ENCODE measurements at places on chromosomes 12 and 14.

- no peak for DNase-seq
These were observed 15.2 kb downstream of the FBXO33 start for GRCh38 chr14:39417014-39417413.

GRCh38 chr14:52265253-52265652 lies 2.2 kb upstream of the PTGDR start:
- DNase-seq = no peak

- DNase-seq = no peak
These were observed 2.8 kb upstream of the CD4 start for GRCh38 chr12:6786416-6787094.

GRCh38 chr14:67881225-67881624 lies 61.6 kb downstream of the RAD51B start:
- no peak for DNase-seq

- DNase-seq = no peak
These were observed 37.9 kb downstream of the ISCA2 start for GRCh38 chr14:74531467-74531866.

DNA sequence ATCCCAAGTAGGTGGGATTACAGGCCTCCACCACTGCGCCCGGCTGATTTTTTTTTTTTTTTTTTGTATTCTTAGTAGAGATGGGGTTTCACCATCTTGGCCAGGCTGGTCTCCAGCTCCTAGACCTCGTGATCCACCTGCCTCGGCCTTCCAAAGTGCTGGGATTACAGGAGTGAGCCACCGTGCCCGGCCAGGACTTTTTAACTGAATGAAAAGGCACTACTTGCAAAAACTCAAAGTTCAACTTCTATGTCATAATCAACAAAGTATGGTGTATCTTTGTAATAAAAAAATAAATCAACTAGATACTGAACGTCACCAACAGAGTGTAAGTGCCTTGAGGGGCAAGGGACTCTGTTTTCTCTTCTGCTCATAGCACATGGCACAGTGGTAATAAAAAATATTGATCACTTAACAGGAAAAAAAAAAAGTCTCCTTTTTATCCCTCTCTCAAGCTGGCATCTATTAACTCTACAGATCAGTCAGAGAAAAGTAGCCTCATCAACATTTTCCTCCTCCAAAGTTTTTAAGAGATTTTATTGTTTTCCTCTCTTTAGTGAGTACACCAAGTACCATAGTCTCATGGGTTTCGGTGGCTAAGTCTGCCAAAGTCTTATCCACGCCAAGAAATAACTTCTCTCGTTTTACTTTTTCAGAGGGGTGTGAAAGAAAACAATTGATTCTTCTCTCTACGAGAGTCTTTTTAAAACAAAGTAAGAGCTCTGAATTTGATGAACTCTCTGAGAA lies 10.6 kb upstream of the FOXN3 start:
- DNase-seq = no peak

- no peak for DNase-seq
These were observed 46.3 kb upstream of the LRTM2 start for GRCh38 chr12:1773937-1774655.

GRCh38 chr12:88552610-88553079 lies 27.6 kb downstream of the KITLG start:
- no peak for DNase-seq

DNA sequence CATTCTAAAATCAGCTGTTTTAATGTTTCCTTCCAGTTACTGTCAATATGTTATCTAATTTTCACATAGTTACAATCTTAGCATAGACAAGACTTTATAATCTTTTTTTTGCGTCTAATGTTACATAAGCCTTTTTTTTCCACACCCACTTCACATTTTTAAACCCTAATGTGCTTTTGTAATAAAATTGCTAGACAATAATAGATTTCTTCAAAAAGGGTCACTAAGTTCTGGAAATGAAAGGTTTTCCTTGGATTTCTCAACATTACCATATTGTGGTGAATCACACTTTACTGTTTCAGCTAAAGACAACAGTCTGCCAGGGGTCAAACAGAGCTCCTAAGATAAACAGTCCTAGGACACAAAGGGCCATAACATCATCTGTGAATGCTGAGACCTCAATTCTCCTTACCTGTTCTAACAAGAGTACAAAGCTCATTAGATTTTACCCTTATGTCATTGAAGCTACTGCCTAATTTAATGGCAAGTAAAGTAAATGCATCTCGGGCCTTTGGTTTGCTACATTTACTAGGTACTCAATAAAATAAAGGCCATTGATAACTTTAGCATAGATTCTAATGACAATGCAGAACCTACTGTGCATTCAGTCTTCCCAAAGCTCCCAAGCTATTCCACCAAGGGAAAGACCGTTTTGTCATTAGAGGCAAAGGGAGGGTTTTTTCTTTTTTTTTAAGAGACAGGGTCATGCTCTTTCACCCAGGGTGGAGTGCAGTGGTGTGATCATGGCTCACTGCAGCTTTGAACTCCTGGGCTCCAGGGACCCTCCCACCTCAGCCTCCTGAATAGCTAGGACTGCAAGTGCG lies 111.2 kb upstream of the SLC38A2 start:
- DNase-seq = no peak

GRCh38 chr12:82804601-82805000 lies 117.9 kb downstream of the TMTC2 start:
- no peak for DNase-seq

DNA sequence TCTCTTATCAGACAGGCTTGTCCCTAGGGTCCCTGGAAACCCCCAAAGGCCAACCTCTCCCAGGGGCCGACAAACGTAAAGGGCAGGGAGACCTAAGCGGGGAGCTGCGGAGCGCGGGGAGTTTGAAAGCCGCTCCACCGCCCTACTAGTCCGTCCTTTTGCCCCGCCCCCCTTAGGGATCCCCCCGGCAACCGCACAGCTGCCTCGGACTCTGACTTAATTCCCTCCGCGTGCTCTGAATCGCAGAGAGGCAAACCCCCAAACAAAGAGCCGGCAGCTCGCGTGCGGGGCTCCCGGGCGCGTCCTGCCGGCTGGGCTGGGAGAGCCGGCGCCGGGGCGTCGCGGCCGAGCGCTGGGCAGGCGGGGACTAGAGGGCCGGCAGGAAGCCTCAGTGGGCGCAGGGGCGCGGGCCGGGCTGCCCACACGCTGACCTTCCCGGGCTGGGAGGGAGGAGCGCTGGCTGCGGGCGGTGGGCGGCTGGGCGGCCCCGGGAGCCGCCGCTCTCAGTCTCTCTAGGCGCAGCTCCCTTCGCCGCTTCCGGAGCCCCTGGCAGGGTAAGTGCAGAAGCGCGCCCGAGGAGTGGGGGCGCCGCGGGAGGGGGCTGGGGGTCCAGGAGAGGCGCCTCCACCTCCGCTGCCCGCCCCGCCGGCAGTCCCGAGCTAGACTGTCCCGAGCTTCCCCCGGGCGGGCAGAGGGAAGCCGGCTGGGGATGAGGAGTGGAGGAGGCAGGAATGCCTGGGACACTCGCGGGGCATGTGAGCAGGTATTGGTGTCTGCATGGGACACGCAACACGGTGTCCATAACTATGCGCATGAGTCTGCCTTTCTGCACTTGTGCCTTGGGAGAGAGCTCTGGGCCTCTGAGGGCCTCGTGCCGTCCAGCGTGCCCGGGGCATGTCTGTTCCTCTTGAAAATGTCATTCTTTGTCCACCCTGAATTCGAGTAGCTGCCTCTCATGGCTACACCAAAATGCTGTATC lies at the start of gene TSPAN11:
TSPAN11 (plus strand) TSS at position 506 of the 979 bp plus-strand sequence. CDS start 27,244 bp downstream, outside the sequence.
- DNase-seq = peak; percentile 69

DNA sequence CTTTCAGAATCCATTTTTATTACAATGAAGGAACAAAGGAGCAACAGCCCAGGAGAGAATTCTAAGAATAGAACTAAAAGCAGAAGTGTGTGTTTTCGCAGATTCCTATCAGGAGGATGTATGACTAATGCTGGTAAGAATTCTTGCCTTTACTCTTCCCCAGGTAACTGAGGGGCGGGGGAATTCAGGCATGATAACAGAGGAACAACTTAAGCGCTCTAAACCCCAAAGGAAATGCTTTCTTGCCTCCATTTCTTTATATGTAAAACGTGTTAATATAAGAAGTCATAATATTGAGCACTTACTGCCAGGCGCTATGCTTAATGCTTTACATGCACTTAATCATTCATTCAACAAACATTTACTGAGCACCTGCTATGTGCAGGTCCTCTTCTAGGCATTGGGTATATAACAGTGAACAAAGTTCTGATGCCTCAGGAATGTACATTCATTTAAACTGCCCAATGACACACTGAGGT lies 4.5 kb downstream of the HCAR1 start:
- no peak for DNase-seq

DNA sequence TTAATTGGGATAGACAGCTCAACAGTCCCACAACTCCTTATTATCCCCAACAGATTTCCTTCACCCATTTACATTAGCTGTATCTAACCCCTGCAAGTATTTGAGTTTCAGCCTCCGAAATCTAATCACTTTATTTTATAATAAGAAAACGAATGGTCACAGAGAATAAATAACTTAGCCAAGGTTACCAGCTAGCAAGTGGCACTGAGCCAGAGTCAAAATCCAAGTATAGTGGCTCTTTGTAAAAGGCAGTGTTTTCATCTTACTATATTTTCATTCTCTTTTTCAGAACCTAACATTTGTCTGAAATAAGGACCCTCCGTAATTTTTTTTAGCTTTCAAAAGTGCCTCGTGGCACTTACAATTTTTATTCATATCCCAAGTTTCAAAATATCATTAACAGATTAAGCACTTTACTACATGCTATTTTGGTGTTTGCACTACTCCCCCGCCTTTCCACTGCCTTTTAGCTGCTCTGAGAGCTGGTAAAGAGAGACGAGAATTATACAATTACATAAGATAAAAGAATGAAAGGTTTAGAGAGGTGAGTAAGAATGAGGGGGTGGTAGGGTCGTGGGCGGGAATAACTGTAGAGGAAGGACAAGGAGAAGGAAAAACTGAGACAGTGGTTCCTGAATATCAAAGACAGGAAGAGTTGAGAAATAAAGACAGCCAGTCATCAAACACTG lies 3.7 kb upstream of the USP15 start:
- no peak for DNase-seq

GRCh38 chr12:120903412-120904196 lies 554 bp downstream of the SPPL3 start:
- peak; percentile 75 for DNase-seq

DNA sequence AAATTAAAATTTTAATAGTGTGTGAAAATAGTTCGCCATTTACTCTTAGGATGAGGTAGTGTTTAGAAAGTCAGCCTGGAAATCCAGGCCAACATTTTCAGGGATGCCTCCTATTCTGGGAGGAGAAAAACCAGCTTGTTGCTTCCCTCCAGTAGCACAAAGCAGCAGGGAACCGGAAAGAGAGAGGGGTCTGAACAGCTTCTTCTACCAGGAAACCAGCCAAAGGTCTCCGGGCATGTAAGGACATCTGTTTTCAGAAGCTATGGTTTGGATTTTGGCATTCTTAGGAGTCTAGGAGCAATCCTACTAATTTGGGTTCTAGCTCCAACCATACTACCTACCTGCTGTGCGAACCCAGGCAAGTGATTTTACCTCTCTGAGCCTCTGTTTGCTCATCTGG lies 85.3 kb downstream of the DPF3 start:
- DNase-seq = no peak

- no peak for DNase-seq
These were observed 93.5 kb downstream of the ATXN2 start for GRCh38 chr12:111505601-111506036.

GRCh38 chr12:3004655-3005565 lies 45.7 kb downstream of the TEAD4 start:
- no peak for DNase-seq

DNA sequence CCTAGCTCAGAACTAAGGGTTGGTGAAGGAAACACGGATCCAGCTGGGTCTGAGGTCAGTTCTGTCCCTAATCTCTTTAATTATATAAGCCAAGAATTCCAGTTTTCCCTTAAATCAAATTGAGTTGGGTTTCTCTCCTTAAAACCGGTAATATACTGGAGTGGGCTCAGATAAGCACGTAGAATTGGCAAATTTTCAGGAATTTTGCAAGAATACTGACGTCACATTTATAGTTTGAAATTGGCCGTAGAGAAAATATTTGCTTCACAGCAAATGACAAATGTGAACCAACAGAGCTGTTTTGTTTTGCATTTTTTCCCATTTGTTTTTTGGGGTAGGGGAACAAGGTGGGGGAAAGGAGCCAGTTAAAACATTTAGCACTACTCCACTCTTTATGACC lies 17.4 kb downstream of the C12orf50 start:
- no peak for DNase-seq

DNA sequence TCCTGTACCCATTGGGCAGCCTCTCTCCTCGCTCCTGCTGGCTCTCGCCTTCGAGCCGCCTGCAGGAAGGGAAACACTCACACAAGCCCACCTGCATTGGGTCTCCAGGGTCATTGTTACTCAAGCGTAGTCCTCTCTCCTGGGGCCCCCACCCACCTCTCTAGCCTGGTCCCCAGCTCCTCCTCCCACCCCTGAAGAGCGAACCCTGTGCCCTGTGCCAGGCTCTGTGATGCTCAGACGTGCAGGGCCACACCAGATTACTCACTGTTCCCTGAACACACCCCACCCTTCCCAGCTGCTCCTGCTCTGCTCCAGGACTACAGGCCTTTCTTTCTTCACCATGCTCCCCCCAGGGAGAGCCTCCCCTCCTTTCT lies 88.1 kb downstream of the NINJ2 start:
- peak; percentile 57 for DNase-seq

DNA sequence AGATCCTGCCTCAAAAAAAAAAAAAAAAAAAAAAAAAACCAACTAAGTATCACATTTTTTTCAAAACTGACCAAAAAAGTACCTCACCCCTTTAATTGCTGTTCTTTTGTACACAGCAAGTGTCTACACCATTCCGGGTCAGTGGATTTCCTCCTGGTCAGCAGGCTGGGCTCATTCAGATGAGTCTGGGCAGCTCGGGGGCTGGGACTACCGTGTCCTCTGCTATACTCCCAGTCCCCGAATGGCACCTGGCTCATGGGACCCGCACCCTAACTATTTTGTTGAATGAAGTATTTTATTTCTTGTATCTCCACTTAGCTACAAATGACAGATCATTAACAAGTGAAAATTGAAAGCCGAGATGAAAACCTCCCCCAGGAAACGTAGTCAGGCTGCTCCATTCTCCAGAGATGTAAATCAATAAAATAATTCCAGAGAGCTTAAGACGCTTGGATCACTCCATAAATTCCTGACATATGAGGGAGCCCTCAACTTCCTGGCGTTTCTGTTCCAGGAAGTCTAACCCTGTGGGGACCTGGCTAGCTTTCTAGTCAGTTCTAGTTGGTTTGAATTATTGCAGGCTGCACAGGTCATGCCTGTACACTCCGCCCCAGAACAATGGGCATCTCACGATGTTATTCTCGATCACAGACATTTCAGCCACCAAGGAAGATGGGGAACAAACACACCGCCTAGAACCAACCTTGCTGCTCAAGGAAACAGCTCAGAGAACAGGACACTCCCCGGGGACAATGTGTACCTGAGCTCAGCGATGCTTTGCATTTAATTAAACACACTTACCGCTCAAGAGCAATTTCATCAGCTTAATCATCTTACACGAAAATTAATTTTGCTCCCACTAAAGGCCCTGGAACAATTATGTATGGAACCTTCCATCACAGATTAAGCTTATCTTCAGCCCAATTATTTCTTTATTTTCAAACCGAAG lies 76.3 kb downstream of the RIMBP2 start:
- DNase-seq = no peak

All from sciatic nerve (tissue), 2 donors.